ENCODE measurements at places on chromosomes 12 and 14.

- no peak for DNase-seq
Observed at GRCh38 chr14:65237023-65237814, 134.9 kb upstream of the MAX start.

GRCh38 chr14:92585981-92586937, 72.7 kb downstream of the RIN3 start:
- DNase-seq: peak; percentile 96

- no peak for DNase-seq
Observed at GRCh38 chr12:122127839-122128238, 46.2 kb downstream of the IL31 start.

- DNase-seq: no peak
Observed at GRCh38 chr12:78441737-78442453, 422.7 kb upstream of the SYT1 start.

GRCh38 chr14:91009501-91010152, 50.8 kb downstream of the RPS6KA5 start:
- no peak for DNase-seq

- DNase-seq: no peak
Observed at GRCh38 chr14:56490379-56490778, 89.2 kb upstream of the TMEM260 start.

GRCh38 chr12:92359581-92360209, 214.0 kb upstream of the BTG1 start:
- DNase-seq: no peak

- peak; percentile 94 for DNase-seq
Observed at GRCh38 chr12:123089631-123090353, 61.1 kb downstream of the PITPNM2 start.

DNA sequence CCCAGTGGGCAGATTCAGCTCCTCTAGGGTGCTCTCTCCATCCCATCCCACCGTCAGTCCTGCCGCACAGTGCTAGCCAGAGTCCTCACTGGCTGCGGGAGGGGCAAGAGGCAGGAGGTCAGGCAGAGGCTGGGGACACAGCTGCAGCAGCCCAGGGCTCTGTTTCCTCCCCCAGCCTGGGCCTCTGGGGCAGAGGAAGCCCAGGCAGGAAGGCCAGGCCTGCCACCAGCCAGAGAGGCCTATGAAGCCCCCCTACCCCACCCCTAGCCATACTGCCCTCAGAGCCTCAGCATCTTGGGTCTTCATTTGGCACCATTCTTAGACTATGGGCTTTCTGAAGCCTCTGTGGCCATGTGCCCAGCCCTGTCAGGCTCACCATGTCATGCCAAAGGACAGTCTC, 3.4 kb downstream of the ACVRL1 start:
- DNase-seq: no peak

DNA sequence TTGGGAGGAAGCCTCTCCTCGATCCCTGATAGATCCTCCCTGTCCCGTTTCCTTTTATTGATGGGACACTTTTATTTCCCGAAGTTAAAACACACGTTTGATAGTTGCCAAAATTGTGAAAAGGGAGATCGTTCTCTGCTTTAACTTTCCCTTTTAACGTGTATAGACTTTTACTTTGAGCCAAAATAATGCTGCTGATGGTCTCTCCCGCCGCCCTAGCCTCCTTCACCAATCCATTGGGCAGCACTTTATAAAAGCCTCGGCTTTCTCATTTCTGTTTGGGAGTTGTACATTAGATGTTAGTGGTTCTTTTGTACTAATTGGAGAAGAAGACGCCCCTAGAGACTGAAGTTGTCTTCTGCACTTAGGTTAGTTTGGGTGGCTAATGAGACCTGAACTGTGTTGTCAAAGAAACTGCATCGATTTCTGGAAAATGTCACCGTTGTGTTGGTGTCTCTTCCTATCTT, 1.4 kb downstream of the TMTC2 start:
- DNase-seq: no peak

GRCh38 chr14:105145381-105146180, 23.0 kb downstream of the JAG2 start:
- DNase-seq: no peak

DNA sequence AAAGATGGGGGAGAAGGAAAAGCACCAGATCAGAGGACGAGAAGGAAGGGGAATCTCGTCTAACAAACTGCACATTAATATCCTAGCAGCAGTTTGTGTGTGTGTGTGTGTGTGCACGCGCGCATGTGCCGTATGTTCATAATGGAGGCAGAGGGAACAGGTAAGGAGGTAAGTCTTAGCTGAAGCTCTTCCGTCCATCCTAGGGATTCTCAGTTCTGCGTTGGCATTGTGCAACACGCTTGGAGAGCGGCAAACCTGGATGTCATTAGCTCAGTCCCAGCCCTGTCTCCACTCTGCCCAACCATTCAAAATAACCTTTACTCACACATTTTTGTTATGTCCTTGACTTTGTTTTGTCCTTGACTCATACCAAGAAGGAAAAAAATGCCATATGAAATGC, 1.6 kb upstream of the C1R start:
- DNase-seq: no peak

DNA sequence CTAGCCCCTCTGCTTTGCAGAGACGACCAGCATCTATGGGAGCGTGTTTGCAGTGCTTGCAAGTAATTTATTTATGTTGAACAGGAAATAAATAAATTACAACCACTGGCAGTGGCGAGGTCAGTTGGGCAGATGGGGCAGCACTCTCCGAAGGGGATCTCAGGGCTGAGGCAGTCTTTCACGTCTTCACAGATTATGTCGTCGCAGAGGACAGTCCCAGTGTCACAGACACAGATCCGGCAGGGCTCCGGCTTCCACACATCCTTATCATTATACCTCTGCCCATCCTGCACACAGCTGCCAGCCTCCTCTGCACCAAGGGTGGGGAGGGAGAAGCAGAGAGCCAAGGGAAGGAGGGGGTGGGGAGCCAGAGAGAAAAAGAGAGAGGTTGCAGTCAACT, 4.5 kb downstream of the COL2A1 start:
- no peak for DNase-seq

DNA sequence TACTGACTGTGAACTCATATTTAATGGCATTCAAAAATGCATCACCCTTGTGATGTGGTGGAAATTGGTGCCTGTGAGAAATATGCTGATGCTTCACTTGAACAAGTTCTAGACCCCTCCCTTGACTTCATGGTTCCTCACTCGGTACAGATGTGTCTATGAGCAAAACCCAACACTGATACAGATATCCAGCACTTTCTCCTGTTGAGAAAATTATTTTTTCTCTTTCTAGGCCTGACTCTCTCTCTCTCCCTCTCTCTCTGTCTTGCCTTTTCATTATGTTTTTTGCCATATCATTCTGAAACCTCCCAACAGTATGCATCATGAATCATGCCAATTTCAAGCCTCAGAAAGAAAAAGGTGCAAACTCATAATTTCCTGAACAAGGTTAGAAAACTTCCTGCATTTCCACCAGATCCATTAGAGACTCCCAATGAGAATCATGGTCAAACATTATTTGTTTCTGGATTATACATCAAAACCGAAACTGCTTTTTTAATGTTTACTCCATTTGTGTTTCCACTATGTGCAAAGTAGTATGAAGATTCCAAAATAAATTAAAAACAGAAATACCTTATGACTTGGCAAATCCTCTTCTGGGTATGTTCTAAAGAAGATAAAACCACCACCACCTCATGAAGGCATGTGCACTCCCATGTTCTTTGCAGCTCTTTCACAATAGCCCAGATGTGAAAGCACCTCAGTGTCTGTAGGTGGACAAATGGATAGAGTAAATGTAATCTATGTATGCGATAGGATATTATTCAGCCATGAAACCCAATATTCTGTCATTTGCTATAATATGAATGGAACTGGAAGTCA, 543.6 kb downstream of the TMEM121 start:
- DNase-seq: no peak

DNA sequence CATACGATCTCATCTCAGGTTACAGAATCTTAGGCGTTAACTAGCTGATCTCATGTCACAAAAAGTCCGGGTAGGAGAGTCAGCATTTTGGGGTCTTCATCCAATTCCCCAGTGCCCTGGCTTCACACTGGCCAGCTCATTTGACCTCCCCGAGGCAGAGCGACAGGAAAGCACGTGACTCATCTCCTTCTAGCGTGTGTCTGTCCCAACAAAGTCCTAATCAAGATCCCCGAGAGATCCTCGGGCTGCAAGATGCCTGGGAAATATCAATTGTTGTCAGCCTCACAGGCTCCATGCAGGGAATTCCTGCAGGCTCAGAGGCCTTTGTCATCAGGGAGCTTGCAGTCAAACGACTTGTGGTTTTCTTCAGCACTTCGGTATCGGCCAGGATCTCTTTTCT, 57.5 kb downstream of the ZNF664 start:
- DNase-seq: peak; percentile 76

- no peak for DNase-seq
Observed at GRCh38 chr14:97299661-97300060, 502.5 kb downstream of the VRK1 start.

DNA sequence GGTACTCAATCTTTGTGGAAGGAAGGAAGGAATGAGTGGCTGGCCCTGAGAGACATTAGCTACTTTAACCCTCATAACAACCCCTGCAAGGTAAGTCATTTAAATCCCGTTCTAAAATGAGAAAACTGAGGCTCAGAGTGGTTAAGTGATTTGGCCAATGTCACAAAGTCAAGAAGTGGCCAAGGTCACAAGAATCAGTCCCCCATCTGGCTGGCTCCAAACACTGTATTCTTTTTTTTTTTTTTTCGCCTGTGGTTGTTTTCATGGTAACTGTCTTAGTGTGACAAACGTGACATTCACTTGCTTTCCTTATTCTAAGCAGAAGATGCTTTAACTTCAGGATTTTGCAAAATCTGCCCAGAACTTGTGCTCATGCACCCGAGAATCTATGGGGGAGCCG, 2.8 kb downstream of the TTC7B start:
- no peak for DNase-seq

GRCh38 chr12:108110844-108111243, 18.2 kb upstream of the WSCD2 start:
- no peak for DNase-seq

DNA sequence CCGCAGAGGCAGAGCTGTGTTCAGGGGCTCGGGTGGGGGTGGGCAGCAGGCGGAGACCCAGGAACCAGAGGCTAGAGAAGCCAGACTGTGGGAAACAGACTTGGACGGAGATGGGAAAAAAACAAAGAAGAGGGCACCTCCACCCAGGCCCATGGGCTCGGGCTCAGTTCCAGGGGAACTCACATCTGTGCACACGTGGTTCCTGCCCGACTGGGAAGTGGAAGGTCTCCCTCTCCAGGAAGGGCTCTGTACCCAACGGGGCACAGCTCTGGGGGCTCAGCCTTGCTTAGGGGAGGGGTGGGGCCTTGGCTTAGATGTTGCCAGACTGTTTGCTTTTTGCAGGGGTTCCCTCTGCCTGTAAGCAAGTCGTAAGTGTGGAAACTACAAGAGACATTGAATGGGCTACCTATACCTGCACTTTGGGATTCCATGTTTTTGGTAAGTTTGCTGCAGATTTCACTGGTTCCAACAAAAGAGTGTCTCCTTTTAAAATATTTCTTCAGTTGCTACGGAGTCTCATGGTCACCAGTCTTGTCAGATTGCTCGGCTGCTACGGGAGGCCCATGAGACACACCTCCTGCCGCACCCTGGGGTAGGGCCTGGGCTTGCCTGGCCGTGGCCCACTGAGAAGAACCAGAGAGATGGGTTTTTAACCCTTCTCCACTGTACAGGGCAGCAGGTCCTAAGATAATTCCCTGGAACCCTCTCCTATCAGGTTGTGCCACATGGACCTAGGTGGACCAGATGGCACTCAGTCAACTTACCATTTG, 127.6 kb upstream of the EVL start:
- no peak for DNase-seq

- no peak for DNase-seq
Observed at GRCh38 chr12:114895827-114896226, 211.9 kb upstream of the TBX3 start.

DNA sequence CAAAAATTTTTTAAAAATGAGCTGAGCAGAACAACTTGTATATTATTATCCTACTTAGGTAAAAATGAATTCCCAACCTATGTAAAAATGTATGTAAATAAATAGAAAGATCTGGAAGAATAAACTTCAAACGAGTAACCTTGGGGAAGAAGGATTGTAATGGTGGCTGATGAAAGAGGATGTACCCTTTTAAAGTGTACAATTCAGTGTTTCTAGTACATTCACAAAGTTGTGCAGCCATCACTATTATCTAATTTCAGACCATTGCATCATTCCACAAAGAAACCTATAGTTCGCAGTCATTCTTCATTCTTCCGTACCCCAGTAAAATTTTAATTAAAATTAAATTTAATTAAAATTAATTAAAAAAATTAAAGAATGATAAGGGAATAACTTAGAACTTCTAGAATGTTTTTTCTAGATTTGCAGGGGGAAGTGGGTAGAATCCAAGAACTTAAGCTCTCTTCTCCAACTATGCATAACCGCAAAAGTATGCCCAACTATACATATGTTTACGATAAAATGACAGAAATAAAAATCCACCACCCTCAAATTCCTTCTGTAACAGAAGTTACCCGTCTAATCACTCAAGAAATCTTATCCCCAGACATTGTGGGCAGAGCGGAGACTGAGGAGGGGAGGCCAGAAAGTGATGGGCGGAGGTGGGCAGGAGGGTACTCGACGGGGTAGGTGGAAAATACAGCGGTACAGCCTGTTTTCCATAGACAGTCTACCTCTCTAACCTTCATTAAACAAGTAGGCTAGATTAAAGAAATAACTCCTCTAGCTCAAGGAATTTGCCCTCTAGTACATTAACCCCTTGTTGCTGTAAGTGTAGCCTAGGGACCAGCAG, 921 bp downstream of the DEPDC4 start:
- no peak for DNase-seq

- no peak for DNase-seq
Observed at GRCh38 chr12:62263966-62264365, 3.8 kb downstream of the USP15 start.

DNA sequence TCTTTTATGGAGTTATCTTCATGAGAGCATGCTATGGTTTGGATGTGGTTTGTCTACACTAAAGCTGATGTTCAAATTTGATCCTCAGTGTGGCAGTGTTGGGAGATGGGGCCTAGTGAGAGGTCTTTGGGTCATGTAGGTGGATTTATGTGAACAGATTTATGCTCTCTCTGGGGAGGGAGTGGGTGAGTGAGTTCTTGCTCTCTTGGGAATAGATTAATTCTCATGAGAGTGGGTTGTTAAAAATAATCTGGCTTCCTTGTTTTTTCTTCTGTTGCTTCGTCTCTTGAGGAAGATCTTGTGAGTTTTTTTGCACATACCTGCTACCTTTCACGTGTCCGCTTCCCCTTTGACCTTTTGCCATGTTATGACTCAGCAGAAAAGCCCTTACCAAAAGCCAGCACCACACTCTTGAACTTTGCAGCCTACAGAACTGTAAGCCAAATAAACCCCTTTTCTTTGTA, 20.5 kb downstream of the DERA start:
- no peak for DNase-seq

- no peak for DNase-seq
Observed at GRCh38 chr12:52380271-52380694, 5.2 kb downstream of the KRT84 start.

- DNase-seq: no peak
Observed at GRCh38 chr12:114221136-114221833, 184.7 kb downstream of the TBX5 start.

DNA sequence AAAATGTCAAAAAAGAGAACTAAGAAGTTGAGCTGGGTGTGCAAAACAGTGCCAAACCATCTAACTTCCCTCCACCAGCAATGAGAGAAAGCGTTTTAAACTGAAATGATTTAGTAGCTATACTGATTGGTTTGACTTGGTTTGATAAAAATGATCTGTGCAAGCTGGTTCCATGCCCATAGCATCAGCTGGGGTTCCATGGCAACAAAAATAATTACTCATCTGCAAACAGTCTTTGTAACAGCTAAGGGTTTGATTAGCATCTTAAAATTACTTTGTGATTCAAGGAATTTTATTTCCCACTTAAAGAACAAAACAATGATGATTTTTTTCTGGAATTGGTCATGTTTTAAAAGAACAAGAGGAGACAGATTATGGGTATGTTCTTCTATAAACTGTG, 15.0 kb upstream of the BICD1 start:
- DNase-seq: no peak
